ENCODE measurements at places on chromosomes 1 and 21.
A peak's percentile ranks its signal among the peaks of the same experiment; 100 is the strongest.

DNA sequence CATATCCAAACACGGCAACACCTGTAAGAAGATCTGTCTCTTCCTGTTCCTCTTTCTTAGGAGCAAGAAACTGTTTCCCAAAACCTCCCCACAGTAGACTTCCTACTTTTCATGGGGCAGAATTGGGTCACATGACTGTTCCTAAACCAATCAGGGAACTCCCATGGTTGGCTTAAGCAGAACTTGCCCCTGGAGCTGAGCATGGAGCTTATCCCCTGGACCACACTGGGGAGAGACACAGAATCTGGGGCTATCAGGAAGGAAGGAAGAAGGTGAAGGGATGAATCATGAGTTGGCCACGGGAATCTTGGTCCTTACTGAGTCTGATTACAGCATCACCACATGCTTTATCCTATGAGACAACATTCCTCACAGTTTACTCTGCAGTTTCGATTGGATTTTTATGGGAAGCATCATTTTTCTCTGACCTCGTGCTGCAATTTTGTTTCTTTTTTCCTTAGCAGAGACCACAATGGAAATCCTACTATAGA lies 81.8 kb downstream of the CDC7 start:
- DNase-seq = no peak

DNA sequence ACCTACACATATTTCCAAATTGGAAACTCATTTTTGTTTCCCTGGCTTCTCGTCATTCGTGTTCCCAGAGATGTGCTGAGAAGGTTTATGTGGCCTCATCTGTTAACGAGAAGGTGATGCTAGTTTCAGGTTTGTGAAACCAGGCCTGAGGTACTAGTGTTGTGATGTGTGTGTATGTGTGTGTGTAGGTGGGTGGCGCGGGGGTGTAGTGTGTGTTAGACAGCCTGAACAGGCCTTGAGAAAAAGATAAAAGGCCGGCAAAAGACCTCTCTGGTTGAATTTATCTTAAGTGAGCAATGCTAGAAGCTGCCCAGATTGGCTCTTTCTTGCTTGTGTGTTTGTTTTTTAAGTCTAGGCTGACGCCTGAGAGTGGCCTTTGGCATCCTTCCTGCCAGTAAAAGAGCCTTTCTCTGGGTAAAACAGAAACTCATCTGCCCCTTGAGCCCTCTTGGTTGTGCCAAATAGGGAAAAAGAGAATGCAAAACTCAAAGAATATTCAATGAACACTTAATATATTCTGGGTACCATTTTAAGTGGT lies 65.8 kb upstream of the HSD17B7 start:
- no peak for DNase-seq

DNA sequence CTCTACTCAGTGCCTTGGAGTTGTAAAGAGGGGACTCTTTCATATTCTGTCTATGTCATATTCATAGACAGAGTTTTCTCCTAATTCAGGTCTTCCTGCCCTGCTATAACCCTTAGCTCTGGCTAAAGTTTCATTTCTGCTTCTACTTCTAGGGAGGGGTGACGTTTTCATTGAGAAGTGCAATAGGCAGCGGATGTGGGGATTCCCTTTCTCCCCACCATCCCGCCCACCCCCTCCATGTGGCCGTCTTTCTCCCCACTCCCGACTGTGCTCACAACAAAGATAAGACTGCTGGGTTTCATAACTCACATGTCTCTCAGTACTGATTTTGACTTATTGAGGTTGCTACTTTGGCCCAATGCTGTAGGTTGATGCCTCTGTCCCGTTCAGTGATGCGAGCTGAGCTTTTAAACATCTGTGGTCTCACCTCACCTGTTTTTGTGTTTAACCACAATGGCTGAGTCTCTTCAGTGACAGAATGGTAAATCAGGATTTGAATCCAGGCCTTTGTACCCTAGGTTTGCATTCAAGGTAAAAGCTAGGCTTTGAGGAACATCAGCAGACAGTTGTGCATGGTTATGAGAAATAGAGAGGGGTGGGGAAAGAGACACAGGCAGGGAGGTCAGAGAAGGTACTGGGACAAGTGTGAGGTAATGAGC lies 7.8 kb upstream of the KIF14 start:
- DNase-seq = peak; percentile 71

- no peak for DNase-seq
Observed at GRCh38 chr1:2785631-2786328, 15.7 kb downstream of the TTC34 start.

DNA sequence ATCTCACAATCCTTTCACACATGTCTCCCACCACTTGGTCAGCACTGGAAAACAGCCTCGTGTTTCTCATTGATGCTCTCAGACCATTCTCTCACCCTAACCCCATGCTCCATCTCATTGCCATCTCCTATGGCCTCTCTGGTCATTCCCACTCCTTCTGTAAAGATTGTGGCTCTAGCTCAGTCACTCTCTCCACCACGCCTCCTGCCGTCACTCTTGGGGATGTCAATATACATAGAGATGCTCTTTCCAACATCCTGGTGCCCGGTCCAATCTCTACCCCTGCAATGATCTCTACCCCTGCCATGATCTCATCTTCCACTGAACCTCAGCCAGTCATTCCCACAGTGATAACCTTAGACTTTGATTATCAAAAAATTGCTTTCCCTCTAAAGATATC lies 90.1 kb downstream of the NTPCR start:
- DNase-seq = no peak

DNA sequence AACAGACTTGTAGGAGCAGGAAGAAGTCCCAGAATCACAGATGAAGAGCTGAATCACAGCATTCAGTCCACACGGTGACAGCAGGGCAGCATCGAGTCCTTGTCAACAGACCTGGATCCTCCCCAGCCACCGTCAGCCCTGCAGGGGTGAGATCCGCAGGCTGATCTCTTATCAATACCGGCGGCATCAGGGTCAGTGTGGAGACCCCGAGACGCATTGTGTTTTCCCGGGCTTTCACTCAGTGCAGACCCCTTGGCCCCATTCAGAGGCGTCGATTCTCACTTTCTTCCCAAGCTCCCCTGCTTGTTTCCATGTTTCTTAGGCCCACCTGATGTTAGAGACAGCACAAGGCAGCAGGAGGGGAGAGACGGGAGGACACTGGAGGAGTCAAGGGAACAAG lies 609.6 kb downstream of the PTPRU start:
- DNase-seq = no peak

DNA sequence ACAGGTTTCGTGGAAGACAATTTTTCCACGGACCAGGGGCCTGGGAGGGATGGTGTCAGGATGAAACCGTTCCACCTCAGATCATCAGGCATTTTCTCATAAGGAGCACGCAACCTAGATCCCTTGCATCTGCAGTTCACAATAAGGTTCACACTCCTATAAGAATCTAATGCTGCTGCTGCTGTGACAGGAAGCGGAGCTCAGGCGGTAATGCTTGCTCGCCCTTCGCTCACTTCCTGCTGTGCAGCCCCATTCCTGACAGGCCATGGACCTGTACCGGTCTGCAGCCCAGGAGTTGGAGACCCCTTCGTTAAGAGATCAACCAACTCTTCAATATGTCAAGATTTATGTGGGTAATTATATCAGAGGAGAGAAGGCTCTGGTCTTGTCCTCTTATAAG lies 3.3 kb upstream of the DHX9 start:
- DNase-seq = no peak
